ENCODE measurements at places on chromosomes 6 and 20. TPM values are rescaled to one million over a fixed set of nuclear protein-coding genes. Genes with fewer than 3 reads are reported as not detected.

Gene CDH4
- total RNA-seq: 8.6 TPM

DNA sequence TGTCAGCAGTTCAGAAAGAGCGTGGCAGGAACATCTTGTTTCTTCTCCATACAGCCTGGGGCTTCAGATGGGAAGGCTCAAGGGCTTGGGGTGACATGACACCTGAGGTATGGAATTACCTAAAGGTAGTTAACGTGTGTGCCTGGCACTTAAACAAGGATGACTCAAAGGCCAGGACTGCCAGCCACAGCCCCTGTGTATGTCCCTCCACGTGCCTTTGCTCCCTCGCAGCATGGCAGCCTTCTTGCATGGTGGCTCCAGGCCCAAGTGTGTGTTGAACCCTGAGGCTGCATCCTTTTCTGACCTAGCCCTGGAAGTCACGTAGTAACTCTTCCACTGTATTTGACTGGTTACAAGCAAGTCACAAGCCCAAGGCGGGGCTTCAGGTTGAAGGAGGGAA lies 33.6 kb upstream of the MYL9 start:
- DNase-seq: no peak

DNA sequence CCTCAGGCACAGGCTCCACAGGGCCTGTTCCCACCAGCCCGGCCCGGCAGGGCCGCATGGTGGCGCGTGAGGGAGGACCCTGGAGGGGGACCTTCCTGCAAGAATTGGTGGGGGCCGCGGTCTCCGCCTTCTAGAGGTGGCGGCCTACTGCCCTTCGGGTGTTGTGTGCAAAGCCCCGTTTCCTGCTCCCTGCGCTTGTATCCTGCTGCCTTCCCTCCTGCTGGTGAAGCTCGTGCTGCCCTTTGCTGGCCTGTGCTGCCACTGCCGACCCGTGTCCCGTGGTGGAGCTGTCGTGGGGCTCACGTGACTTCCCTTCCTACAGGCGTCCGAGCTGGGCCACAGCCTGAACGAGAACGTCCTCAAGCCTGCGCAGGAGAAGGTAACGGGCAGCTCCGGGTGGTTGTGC lies 8.4 kb upstream of the COL20A1 start:
- no peak for DNase-seq

- DNase-seq: no peak
Observed at GRCh38 chr6:73766040-73766439, 70.0 kb downstream of the CD109 start.

Gene ZBTB22
- total RNA-seq: 27.7 TPM

Gene RNF39
- not detected for total RNA-seq

- no peak for DNase-seq
Observed at GRCh38 chr20:45953672-45954071, 18.3 kb downstream of the ZNF335 start.

- no peak for DNase-seq
Observed at GRCh38 chr6:83605517-83605916, 93.2 kb downstream of the PRSS35 start.

DNA sequence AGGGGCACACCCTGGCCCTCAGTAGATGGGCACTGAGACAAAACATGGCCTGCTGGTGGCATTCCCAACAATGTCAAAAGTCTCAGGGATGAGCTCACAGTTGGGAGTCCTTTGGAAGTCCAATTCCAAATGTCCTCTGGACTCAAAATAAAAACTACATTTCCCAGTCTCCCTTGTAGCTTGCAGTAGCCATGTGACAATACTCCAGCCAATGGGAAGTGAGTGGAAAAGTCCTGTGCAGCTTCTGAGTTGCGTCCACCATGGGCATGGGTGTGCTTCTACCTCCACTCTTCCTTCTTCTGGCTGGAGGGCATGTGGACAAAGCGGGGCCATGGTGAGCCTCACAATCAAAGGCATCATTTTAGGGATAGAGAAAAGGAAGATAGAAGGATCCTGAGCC lies 5.8 kb upstream of the ADAM33 start:
- DNase-seq: no peak

Gene BEND6
- total RNA-seq: 0.27 TPM

Gene NPEPL1
- 23.4 TPM for total RNA-seq

GRCh38 chr6:20564269-20564668 lies 30.0 kb downstream of the CDKAL1 start:
- peak; percentile 1 for DNase-seq

- DNase-seq: no peak
Observed at GRCh38 chr6:3665608-3666007, 85.9 kb downstream of the PXDC1 start.

DNA sequence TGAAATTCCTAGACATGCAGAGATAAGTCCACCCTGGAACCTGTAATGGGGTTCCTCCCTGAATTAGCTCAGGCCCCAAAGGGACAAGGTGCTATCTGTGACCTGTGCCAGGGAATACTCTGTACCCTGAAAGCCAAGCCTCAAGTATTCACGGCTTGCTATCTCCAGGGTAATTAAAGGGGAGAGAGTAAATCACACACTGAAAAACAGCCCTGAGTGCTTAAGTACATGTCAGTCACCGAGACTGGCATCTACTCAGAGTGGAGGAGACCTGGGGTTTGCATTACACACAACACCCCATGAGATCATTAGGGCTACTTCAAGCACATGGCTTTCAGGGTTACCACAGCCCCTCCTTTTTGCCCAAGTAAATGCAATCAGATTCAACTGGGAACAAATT lies 188.1 kb downstream of the CD83 start:
- DNase-seq: no peak

DNA sequence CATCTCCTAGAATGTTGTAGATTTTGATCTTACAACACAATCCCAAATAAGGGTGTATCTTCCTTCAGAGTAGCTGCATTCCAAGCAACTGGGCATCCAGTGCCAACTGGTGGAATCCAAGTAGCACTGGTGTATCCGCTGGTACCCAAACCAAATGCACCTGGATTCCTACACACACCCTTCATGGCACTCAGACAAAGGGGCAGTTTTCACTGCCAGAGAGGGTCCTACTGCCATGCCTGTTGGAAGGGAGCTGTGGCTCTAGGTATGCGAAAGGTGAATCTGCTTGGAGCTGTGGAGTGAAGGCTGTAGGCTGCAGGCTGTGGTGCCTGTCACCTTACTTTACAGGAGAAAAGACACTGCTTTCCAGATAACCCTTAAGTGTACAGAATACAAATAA lies 17.0 kb upstream of the CLDN20 start:
- DNase-seq: no peak

DNA sequence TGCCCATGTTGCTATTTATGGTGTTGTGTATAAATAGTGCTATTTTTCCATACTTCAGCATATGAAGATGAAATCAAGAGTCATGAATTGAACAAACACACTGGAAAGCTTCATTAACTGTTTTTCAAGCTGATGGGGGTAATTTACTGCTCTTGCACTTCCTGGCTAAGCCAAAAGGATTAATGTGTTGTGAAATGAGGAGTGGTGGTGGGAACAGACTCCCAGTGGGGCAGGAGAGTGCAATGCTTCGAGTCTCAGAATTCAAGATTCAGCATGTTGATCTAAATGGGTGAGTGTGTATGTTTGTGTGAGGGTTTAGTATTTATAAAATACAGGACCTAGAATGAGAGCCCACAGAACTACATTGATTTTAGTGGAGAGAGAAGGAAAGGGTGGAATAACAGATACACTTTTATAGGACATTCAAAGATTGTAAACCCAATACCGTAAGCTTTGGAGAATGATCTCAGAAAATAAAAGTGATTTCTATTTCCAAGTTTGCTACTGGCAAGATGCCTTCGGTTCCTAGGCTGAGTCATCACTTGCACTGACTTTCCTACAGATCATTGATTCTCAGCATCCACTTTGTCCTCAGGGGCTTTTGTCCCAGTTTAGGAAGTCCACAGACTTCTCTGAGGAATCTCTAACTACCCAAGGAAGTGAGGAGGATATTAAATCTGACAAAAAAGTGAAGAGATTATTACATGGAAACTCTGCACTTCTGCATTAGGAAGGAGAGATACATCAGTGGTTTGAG lies 303.6 kb downstream of the TRDN start:
- DNase-seq: no peak

Gene CCN2
- total RNA-seq: 0.54 TPM

- DNase-seq: no peak
Observed at GRCh38 chr6:152236370-152237097, 400.6 kb downstream of the SYNE1 start.

Gene TBC1D7
- total RNA-seq: 14.0 TPM

DNA sequence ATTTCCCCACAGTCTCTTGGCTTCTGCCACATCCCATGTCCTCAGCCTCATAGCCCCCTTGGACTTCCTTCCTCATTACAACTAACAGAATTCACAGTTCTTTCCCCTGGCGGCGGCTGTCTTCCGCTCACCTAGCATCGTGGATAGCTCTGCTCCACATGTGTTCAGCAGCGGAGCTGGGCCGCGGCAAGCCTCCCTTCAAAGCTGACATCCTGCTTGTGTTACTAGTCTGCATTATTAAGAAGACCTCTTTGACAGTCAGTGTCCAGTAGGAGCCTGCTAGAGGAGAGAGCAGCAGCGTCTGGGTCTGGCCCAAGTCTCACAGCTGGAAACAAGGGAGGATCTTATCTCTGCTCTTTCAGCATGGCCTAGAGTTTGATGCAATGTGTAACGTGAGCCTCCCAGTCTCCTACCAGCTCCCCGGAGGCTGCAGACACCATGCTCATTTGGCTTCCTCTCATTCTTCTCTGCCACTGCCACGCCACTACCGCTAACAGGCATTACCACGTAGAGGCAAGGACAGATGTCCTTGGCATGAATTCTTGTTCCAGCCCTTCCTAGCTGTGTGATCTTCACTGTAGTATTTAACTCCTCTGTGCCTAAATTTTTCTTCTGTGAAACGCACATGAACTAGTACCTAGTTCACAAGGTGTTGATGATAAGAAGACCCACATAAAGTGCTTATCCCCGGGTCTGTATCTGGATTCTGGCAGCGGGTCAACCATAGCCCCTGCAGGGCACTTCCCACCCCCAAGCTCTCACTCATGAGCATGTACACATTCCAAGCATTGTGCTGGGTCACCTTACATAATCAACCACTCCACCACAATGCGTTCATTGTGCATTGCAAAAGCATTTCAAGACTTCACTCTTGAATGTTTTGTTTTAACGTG lies 107.1 kb upstream of the BACH2 start:
- DNase-seq: no peak

- no peak for DNase-seq
Observed at GRCh38 chr6:52325695-52326471, 36.1 kb upstream of the PAQR8 start.

Gene METTL24
- 3.0 TPM for total RNA-seq

All from hematopoietic multipotent progenitor cell (in vitro differentiated cells).